ENCODE measurements at places on chromosomes 6 and 20.

DNA sequence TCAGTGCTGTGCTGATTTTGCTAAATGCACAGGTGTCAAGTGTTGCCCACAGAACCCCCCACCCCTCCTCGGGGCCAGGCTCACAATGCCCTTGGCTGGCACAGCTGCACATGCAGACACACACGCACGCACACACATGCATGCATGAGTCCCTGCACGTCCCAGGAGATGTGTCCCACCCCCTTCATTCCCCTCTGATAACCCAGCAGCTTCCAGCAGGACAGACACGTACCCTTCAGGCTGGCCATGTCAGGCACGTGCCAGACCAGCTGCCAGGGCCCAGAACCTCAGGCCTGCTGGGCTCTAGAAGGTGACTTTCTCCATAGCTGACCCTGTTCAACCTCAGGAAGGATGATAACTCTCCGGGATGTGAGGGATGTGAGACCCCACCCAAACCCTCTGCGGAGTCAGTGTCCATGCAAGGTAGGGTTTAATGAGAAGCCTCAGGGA, 44.4 kb downstream of the MRPL14 start:
- H3K27ac ChIP-seq = no peak overlapping the region
- DNase-seq = no peak
- H3K4me1 ChIP-seq = no peaks in the 10 kb centered on the region
- H3K36me3 ChIP-seq = no peaks in the 10 kb centered on the region

- peaks cover 12% of the 10 kb centered on the region for H3K4me1 ChIP-seq
- H3K36me3 ChIP-seq = peaks cover 1% of the 10 kb centered on the region
Measured at GRCh38 chr6:44000164-44000842, 126.9 kb downstream of the MRPL14 start.

GRCh38 chr6:45681860-45682511, 304.3 kb upstream of the SUPT3H start:
- H3K4me3 ChIP-seq = no peak overlapping the region
- H3K36me3 ChIP-seq = peaks cover 9% of the 10 kb centered on the region
- no peaks in the 10 kb centered on the region for H3K27me3 ChIP-seq
- H3K27ac ChIP-seq = peak overlapping the region; percentile 62
- peak; percentile 82 for DNase-seq

DNA sequence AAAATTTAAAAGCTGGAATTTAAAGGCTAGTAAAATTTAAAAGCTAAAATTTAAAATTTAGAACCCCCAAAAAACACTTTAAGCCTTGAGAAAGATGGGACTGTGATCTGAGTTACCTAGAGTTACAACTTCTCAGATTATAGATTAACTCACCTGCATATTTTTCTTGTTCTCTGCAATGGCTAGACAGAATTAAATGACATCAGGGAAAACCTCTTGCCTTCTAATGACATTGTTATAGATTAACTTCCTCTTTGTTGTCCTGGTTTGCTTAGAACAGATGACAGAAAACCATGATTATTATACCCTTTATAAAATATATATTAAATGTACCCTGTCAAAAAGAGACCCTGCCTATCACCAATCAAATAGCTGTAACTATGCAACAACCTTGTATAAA, 56.4 kb downstream of the TRDN start:
- H3K4me3 ChIP-seq = no peak overlapping the region
- H3K36me3 ChIP-seq = no peaks in the 10 kb centered on the region
- no peak for DNase-seq
- H3K27me3 ChIP-seq = no peaks in the 10 kb centered on the region
- H3K27ac ChIP-seq = no peak overlapping the region

GRCh38 chr20:56388882-56389281, 3.1 kb downstream of the AURKA start:
- H3K27ac ChIP-seq = no peak overlapping the region
- no peak overlapping the region for H3K4me3 ChIP-seq
- peaks cover 16% of the 10 kb centered on the region for H3K4me1 ChIP-seq
- H3K36me3 ChIP-seq = peaks cover 57% of the 10 kb centered on the region

GRCh38 chr20:35820715-35821114, 48.9 kb downstream of the PHF20 start:
- no peaks in the 10 kb centered on the region for H3K27me3 ChIP-seq
- H3K4me3 ChIP-seq = no peak overlapping the region
- peaks cover 19% of the 10 kb centered on the region for H3K36me3 ChIP-seq
- peaks cover 28% of the 10 kb centered on the region for H3K4me1 ChIP-seq
- no peak for DNase-seq

DNA sequence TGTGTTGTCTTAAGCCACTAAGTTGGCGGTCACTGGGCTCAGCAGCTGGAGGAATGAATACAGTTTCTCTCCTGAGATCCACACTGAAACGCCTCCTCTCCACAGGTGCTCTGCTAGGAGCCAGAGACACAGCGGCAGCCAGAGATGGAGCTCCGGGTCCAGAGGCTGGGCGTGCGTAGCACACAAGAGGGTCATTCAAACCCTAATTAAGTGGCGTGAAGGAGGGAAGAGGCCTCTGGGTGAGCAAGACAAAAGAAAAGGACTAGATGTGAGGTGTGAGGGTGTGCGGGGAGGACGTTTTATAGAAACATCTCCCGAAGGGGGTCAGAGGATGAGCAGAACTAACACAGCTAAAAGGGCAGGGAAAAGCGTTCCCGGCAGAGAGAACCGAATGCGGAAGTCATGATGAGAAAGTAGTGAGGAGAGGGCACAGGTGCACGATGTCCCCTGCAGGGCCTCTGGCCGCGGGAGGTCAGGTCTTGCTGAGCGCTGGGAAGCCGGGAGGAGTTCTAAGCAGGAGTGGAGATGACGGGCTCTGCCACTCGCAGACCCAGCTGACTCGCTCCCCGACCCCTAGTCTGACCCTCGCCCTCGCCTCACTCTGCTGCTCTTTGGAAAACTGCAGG, 54.4 kb downstream of the BMP7 start:
- H3K4me1 ChIP-seq = no peaks in the 10 kb centered on the region
- H3K27me3 ChIP-seq = peaks cover 6% of the 10 kb centered on the region
- no peak overlapping the region for H3K27ac ChIP-seq
- no peaks in the 10 kb centered on the region for H3K36me3 ChIP-seq
- H3K4me3 ChIP-seq = no peak overlapping the region

GRCh38 chr6:18259675-18260447, 4.5 kb downstream of the DEK start:
- H3K4me3 ChIP-seq = no peak overlapping the region
- H3K4me1 ChIP-seq = peaks cover 47% of the 10 kb centered on the region
- no peak for DNase-seq

- DNase-seq = no peak
- H3K4me3 ChIP-seq = no peak overlapping the region
- H3K27me3 ChIP-seq = no peaks in the 10 kb centered on the region
- H3K36me3 ChIP-seq = peaks cover 3% of the 10 kb centered on the region
- peaks cover 10% of the 10 kb centered on the region for H3K4me1 ChIP-seq
- H3K27ac ChIP-seq = no peak overlapping the region
Measured at GRCh38 chr20:32490942-32491763, 94.0 kb downstream of the NOL4L start.

DNA sequence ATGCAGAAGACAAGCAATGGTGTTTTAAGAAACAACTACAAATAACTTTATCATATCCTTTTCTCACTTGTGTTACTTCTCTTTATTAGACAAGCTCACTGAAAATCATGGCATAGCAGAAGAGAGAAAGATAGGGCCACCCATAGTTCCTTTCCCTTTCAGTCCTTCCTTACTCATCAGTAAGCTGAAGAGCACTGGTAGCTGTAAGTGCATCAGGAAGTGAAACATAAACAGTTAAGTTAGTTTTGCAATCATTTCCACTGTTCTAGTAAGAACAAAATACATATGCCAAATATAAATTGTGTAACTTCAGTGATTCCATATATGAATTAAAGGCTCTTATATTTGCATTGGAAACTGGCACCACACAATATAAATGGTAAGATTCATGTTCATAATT, 220.1 kb downstream of the HACE1 start:
- H3K27ac ChIP-seq = no peak overlapping the region
- H3K36me3 ChIP-seq = no peaks in the 10 kb centered on the region
- H3K27me3 ChIP-seq = no peaks in the 10 kb centered on the region
- H3K4me3 ChIP-seq = no peak overlapping the region

Measured in activated CD4-positive, alpha-beta memory T cell treated with anti-CD3 and anti-CD28 coated beads for 36 hours (primary cell).